Effector memory CD4-positive, alpha-beta T cell (primary cell): ENCODE measurements at places on chromosomes 6 and 20.

DNA sequence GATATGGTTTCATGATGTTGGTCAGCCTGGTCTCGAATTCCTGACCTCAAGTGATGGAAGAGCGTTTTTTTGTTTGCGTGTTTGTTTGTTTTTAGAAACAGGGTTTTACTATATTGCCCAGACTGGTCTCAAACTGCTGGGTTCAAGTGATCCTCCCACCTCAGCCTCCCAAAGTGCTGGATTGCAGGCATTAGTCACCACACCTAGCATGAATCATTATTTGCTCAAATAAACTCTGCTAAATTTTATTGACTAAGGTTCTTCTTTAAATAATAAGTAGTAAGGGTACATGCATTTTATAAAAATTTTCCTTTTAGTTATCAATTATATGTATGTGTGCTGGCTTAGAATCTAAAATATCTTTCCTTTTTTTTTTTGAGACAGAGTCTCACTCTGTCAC lies 52.9 kb downstream of the ZBTB9 start:
- no peak for DNase-seq

GRCh38 chr6:80133020-80133419 lies 26.5 kb downstream of the BCKDHB start:
- DNase-seq: peak; percentile 9

DNA sequence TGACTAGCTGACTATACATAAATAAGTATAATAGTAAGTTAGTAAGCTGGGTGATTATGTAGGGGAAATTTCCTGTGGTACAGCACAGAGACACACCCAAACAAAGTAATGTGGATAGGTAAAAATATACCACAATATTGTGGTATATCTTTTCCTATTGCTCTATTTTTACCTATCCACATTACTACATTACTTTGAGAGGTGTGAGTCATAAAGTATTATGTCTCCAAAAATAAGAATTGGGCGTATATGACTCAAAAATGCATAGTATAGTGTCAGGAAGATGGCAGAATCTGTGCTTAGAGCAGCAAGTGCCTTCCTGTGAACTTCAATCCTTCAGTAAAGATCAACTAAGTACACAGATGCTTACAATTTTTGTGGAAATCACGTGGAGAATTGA lies 2.7 kb upstream of the SIRPG start:
- no peak for DNase-seq

- no peak for DNase-seq
These were observed 7.1 kb upstream of the MYT1 start for GRCh38 chr20:64156886-64157875.

GRCh38 chr6:155399062-155399744 lies 56.4 kb downstream of the NOX3 start:
- DNase-seq: no peak

DNA sequence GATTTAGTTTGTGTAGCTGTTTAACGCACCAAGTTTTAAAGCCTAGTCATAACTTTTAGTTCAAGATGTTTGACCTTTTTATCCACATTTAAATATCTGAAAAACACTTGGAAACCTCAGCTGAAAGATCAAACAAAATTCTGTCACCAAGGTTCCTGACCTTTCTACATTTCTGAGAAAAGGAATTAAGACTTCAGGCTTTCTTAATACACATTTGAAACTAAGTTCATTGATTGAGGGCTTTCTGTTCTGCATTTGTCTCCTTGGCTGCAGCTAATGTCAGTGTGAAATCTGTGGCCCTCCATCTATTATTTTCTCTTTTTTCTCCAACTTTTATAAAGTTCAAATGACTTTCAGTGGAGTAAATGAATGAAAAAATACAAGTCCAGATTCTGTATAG lies 22.7 kb upstream of the FBXL4 start:
- no peak for DNase-seq

DNA sequence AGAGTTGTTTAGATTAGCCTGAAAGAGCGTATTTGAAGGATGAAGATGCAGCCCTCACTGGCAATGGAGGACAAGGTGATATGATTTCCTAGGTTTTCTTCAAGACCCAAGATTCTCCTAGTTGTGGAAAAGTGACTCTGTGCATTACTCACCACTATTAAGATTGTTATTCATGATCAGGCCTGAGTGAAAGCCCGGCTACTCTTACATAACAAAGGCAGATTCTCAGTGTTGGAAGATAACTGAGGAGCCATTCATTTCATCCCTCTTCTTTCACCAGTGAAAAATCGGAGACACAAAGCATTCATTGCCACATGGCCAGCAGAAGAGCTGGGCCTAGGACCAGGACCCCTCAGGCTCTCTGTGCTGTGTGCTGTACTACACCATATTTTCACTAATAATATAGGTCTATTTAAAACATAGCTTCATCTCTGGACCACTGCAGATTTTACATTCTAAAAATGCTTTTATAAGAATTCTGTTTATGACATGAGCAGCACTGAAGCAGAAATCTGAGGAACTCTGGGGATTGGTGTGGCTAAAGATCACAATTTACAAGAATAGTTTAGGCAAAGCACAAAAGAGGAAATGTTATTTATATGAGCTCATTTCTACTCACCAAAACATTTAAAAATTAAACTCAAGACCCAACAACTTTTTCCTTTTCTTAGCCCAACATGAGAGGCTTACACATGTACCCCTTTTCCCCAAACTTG lies 181.9 kb upstream of the CCN2 start:
- no peak for DNase-seq

DNA sequence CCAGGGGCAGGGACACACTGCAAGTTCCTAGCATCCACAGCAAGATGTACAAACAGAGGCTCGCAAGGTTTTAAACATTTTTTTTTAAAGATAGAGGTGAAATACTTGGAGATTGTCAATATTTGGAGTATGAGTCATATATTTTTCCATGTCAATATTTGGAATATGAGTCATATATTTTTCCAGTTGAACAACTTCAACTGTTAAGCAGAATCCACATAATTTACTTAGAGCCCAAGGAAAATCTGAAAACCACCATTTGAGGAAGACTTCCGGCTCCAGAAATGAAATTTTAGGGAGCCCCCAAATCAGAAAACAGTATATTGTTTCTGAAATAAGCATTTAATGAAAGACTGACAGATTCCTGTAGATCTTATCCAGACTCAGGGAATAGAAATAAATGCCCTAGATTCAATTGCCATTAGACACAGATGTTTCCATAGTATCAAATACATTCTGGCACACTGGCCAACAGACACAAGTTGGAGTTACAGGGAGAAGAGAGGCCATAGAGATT lies 51.6 kb upstream of the FAM184A start:
- no peak for DNase-seq

DNA sequence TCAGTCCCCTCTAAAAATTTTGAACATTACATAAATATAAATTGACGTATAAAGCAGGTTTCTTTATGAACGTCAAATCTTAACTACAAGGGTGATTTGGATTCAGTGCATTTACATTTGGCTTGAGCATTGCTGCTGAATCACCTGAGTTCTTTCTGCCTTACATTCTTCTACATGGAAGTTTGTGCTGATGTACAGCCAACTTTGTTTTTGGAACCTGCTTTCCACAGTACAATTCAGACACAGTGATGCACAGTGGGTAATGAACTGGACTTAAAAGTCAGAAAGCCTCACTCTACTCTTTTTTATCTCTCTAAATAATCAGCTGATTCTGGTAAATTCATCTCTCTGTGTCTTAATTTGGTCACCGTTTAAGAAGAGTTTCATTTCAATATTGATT lies 47.6 kb downstream of the RCAN2 start:
- no peak for DNase-seq

DNA sequence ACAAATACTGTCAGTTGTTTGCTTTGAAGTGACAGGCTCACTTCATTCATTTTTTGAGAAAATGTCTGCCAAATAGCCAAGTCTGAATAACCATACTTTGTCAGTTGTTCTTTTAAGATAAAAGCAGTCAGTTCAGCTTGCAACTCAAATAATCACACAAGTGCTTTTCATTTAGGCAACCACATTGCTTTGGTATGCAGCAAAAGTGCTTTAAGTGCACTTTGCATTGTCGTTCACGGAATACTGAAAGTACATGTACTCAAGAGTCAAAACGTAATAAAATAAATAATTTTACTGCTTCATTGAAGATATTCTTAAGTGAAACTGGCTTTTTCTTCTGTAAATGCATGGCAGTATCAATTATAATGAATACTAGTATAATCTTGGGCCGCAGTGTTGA lies 107.2 kb downstream of the MMS22L start:
- no peak for DNase-seq

GRCh38 chr6:89335164-89335563 lies 17.4 kb downstream of the UBE2J1 start:
- DNase-seq: no peak

- no peak for DNase-seq
These were observed 696 bp upstream of the SUPT3H start for GRCh38 chr6:45378334-45378926.

DNA sequence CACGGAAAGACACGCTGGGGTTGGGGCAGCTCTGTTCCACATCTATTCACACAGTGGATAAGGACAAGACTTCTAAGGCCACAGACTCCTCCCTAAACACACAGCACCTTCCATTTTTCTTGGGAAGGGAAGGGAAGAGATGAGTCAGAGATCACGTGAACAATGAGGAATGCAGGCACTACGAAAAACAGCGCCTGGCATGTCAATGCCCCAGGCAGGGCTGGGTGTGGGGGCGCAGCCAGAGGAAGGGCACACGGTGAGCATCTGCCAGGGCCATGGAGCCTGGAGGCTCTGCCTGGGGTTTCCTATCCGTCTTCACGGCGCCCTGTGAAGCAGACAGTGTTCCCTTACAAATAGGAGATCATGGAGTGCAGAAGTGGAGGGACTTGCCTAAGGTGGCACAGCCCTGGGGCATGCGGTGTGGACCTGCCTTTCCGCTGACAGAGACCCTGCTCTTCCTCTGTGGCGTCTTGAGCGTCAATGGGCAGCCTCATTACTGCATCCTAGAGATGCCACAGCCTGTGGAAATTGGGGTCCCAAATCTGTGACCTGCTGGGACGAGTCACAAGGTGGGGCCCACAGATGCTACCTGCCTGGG lies 15.4 kb downstream of the UNC93A start:
- no peak for DNase-seq

DNA sequence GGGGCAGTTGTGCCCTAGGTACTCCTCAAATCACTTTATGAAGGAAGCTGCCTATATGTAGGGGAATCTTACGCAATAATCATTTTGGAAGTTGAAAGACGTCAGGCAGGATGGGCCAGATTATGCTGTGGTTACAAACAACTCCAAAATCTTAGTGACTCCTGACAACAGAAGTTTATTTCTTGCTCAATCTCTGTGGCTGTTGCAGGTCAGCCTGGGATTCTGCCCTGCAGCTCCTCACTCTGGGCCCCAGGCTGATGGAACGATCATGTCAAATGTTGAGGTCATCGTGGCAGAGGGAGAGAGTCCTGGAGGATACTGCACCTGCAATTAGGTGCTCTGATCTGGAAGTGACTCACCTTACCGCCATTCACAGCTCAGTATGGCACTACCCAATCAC lies 88.4 kb downstream of the ZDHHC14 start:
- DNase-seq: no peak

DNA sequence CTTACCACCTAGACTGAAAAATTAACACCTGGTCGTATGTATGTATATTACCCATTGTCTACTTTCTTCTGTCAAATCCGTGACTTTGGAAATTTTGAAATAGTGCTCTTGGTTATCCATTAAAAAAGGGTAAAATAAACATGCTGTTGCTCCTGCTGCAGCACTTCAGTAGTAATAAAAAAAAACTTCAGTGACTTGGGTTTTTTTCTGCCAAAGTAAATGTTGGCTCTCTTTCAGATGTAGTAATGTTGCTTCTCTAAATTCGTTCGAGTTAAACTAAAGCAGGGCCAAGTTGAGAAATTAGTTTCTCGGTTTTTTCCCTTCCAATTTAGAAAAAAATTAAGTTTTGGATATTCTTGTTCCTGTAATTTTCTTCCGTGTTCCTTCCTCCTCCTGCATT lies 34.2 kb downstream of the JARID2 start:
- DNase-seq: no peak

GRCh38 chr6:104400844-104401243 lies 458.9 kb downstream of the HACE1 start:
- DNase-seq: no peak

DNA sequence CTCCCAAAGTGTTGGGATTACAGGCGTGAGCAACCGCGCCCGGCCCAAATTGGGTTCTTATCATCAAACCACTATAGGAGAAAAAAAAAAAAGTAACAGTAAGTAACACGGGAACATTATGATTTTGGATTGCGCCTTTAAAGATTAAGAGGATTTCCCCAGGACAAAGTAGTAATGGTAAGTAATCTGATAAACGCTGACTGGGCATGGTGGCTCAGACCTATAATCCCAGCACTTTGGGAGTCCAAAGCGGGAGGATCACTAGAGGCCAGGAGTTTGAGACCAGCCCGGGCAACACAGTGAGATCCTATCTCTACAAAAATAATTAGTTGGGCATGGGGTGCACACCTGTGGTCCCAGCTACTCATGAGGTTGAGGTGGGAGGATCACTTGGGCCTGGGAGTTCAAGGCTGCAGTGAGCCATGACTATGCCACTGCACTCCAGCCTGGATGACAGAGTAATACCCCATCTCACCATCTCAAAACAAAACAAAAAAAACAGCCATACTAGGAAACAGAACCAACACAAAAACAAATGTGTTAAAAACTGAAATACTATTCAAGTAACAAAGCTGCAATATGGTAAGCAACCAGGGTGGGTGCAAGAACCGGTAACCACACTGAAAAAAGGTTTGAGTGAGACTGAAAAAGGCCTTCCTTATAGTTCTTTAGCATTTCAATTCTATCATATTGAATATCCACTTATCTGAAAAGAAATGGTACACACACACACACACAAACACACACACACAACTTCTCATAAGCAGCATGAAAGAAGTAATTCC lies 8.2 kb downstream of the C6orf62 start:
- DNase-seq: no peak

DNA sequence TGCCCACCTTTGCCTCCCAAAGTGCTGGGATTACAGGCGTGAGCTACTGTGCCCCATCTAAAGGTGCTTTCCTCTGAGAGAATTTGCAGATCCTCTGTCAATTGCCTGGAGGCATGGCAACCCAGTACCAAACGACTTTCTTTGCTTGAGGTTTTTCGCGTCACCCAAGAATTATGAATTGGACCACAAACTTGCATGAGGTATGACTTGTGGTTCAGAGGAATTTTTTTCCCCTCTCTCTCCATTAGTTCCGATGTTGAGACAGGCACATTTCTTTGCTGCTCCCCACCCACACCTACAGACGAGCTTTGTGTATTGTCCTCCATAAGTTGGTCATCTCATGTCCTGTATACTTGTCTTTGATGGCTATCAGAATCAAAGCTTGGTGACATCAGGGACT lies 11.8 kb upstream of the SCAF8 start:
- DNase-seq: no peak

DNA sequence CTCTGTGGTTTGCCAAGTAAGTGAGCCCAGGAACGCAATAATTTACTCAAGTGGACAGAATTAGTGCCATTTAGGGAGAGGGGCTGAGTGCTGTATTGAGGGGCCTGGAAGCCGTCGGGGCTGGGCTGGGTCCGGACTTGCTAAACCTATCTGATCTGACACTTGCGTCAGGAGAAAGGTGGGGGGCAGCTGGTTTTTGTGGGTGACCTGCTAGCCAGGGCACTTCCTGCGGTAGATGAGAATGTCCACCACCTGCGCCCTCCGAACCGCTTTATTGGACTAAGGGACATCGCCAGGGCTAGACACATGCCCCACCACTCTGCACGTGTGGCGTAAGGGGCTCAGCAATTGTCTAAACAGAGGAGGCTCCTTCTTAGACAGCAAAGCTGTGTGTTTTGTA lies 139.1 kb downstream of the CDH4 start:
- DNase-seq: no peak

- DNase-seq: no peak
These were observed 24.1 kb upstream of the ARFGEF2 start for GRCh38 chr20:48897305-48898010.
